NCI-H748 treated with DMSO at 0.1 percent for 48 hours (cell line): ENCODE measurements at places on chromosomes 5 and 9.

GRCh38 chr5:2985718-2986117 is 234.2 kb upstream of the IRX2 start:
- DNase-seq: no peak

DNA sequence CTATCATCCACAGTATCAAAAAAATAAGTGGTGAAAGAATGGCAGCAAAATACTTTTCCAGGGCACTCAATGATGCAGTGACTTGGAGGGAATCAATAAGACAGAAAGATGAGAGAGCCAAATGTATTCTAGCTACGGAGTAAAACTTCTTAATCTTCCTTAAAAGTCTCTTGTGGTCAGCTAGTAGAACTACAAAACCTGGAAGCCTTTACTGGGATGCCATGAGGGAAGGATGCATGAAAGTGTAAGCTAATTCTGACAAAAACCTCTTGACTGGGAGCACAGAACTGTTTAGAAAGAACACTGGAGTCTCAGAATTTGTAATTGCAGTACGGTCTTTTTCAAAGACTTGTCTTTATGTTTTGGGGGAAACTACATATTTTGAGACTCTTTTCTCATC is 432.8 kb upstream of the PTPRD start:
- DNase-seq: no peak

- no peak for DNase-seq
Measured at GRCh38 chr5:73129143-73129542, 8.8 kb downstream of the TMEM171 start.

GRCh38 chr5:132256086-132256782 is 1.3 kb upstream of the PDLIM4 start:
- DNase-seq: no peak

- no peak for DNase-seq
Measured at GRCh38 chr5:143953851-143954250, 141.9 kb downstream of the HMHB1 start.

DNA sequence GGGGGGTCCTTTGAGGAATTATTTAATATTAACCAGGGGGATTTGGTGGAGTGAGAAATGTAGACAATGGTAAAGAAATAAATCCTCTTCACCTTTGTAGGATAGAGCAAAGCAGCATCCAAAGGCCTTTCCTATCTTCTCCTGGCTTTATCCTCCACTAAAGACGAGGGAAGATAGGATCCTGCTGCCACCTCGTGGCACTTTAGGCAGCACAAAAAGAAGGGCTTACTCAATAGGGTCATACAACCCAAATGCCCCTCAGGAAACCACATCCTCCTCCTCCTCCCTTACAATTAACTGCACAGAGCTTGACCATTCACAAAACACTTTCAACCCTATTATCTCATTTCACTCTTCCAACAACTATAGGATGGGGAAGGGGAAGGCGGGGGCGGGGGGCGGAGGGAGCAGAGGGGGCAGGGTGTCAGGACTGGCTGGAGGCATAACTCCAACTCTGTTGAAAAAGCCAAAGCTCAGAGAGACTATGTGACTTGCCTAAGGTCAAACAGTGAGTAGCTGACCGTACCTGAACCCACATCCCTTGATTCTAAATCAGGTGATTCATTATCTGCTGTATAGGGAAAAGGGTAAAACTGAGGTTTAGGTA is 45.4 kb upstream of the MYOT start:
- no peak for DNase-seq

GRCh38 chr9:119986205-119986604 is 593.8 kb downstream of the CDK5RAP2 start:
- no peak for DNase-seq

GRCh38 chr9:130354806-130355205 is 89.2 kb downstream of the HMCN2 start:
- DNase-seq: no peak

GRCh38 chr5:139903795-139904565 is 108.4 kb downstream of the PSD2 start:
- DNase-seq: no peak

DNA sequence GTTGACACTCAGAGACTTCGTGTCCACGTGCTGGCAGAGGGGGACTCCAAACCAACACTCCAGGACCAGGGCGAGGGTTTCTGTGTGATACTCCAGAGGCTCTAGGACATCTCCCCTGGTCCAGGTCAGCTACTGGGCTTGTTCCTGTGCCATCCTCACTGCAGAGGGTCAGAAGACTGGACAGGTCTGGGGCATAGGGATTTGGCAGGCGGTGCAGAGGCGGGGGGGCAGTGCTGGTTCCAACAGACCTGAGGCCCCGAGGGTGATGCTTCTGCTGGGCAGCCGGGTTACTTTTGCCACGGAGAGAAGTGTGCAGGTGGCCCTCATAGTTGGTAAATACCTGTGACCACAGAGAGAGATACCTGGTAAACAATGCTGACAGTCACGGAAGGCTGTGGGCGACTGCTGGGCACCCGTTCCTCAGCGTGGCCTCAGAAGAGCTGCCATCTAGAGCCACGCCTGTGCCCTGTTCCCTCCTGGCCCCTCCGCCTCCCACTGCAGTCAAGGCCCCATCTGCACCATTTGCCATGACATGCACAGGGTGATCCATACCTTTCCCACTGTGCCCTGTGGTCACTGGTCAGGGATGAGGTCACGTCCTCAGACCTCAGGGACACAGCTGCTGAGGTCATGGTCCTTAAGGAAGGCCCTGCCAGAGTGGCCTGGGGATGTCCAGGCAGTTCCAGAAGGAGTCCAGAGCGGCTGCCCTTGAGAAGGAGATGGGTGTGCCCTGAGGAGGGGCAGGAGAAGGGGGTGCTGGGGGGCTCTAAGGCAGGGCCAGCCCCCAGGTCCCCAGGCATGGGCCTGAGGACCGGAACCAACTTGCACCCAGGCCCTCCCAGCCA is 30.0 kb downstream of the TRIP13 start:
- no peak for DNase-seq

GRCh38 chr5:171415115-171415730 is 4.2 kb upstream of the FGF18 start:
- DNase-seq: no peak

GRCh38 chr5:16137177-16137576 is 42.4 kb downstream of the MARCHF11 start:
- no peak for DNase-seq

DNA sequence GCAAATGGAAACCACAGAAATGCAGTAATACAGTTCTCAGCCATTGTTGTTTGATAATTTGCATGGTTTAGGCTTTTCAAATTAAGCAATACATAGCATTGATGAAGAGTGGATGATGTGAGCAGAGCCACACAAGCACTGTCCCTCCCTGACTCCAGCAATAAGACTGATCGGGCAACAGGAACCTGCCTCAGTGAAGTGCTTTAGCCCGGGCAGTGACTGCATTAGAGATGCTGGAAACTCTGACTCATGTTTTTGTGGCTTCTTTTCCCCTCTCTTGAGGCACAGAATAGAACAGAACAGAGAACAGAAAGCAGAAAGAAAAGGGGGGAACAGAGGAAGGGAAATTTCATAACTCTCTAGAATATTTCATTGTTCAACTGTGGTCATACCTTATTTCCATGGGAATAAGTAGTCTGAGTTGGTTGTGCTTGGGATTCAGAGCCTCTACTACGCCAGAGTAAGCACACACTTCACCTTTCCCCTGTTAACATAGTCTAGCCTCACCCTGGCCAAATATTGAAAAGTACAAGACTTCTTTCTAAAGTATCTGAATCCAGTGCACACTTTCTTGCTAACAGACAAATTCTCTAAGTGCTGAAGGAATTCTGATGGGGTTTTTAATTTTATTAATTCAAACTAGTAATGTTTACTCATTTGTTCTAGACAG is 164.8 kb upstream of the VCAN start:
- no peak for DNase-seq

DNA sequence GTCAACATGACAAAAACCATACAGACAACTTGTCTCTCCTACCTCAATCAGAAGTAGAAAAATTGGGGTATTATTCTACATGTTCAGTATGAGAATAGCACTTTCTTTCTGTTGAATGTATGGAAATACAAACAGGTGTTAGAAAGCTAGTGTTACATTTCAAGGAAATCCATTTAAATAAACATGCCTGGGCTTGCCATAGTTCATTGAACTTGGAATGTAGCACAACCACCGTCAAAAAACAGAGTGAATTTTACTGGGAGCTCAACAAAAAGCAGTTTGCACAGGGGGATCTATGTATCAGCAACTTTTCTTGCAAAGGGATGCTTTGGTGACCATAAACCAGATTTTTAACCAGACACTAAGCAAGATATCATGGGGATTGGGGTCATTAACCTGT is 307.9 kb upstream of the SMARCA2 start:
- DNase-seq: peak; percentile 61

GRCh38 chr9:12819436-12820185 is 44.8 kb downstream of the LURAP1L start:
- DNase-seq: no peak

GRCh38 chr5:65478336-65478735 is 3.4 kb downstream of the ADAMTS6 start:
- no peak for DNase-seq

- DNase-seq: peak; percentile 4
Measured at GRCh38 chr9:112086627-112087026, 88.5 kb downstream of the SUSD1 start.

DNA sequence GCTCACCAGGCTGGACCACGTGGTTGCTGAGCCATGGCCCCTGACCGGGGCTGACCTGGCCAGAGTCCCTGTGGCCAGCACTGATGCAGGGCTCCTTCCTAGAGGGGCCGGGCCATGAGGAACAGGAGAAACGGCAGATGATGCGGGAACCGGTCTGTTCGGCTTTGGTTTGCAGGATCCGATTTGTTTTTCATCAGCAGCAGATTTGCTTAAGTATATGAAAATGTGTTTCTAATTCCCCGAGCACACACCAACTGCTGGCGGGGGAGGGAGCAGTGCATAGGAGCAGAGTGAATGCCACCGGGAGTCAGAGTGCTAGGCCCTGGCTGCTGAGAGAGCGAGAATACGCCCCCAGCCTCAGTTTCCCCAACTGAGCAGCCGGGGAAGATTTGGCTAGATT is 13.6 kb downstream of the NTNG2 start:
- no peak for DNase-seq

DNA sequence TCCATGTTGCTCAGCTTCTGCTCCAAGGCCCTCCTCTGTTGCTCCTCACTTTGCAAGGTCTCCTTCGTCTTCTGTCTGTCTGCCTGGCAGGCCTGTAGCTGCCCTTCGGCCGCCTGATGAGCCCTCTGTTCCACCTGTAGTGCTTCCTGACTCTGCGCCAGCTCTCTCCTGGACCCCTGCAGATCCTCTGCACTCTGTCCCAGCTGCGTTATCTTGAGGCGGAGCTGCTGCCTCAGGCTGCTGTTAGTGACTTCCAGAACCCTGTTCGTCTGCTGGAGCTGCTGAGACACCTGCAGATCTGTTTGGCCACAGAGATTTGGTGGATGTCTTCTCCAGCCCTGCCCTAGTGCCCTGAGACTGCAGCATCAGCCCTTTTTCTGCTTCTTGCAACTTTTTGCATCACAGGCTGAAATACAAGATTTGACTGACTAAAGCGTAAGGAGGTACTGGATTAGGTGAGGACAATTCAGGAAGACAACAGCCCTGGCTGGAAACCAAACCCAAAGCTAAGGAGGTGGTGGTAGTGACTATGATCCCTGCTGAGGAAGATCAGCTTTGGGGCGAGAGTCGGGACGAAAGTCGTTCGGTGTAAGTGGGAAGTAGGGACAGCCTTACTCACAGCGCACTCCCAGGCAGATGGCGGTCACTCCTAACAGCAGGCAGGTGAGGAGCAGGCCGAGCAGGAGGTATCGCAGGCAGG is 2.1 kb downstream of the CD72 start:
- DNase-seq: no peak

- DNase-seq: no peak
Measured at GRCh38 chr9:33167972-33168461, 881 bp upstream of the B4GALT1 start.

GRCh38 chr5:92092239-92092638 is 709.1 kb upstream of the ARRDC3 start:
- DNase-seq: no peak

GRCh38 chr5:164708831-164709230 is 1203.4 kb downstream of the MAT2B start:
- no peak for DNase-seq

DNA sequence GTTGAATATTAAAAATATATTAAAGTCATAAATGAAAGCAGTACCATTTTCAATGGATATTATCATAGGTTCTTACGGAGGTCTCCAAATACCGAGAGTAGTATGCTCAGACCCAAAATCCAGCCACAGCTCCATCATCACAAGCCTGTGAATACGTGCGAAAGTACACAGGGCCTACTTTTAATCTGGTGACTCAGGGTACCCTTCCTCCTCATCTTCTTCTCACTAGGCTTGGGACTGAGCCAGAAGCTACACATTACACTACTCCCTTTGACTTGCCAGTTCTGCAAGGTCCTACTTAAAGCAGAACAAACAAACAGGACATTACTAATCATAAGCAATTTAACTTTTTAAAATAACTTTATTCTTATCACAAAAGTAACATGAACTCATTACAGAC is 7.6 kb upstream of the RIC1 start:
- DNase-seq: no peak

- DNase-seq: no peak
Measured at GRCh38 chr5:169085212-169085611, 215.7 kb downstream of the SLIT3 start.

GRCh38 chr9:121944711-121945191 is 148.4 kb downstream of the TTLL11 start:
- DNase-seq: no peak

DNA sequence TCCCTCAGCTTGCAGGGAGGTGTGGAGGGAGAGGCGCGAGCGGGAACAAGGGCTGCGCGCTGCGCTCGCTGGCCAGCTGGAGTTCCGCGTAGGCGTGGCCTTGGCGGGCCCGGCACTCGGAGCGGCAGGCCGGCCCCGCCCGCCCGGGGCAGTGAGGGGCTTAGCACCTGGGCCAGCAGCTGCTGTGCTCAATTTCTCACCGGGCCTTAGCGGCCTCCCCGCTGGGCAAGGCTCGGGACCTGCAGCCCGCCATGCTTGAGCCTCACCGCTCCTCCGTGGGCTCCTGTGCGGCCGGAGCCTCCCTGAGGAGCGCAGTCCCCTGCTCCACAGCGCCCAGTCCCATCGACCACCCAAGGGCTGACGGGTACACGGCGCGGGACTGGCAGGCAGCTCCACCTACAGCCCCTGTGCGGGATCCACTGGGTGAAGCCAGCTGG is 1516.4 kb downstream of the EFNA5 start:
- no peak for DNase-seq

- no peak for DNase-seq
Measured at GRCh38 chr9:135973277-135974219, 12.4 kb upstream of the UBAC1 start.

DNA sequence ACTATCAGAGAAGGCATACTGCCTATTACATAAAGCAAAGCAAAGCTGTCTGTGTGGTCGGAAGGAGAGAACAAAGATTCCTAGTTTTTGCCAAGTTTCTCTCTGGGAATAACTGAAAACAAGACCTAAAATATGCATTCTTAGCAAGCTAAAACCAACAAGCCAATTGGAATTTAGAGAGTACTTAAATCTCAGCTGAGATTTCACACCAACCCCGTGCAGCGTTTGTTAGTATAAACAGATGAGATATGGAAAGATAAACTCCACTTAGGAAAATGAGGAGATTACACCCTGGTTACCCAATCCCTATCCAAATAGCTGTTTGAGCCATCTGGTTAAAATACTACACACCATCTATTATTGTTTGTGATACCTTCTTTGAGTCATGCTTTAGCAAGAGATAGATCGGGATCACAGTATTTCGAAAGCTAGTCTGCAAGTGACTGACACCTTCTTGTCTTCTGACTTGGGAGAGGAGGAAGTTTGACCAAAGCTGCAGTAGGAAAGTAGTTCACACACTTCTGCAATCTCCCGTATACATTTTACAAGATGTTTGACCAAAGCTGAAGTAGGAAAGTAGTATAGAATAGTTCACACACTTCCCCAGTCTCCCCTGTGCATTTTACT is 18.2 kb downstream of the FAF2 start:
- no peak for DNase-seq
